Hair follicle dermal papilla cell (primary cell): ENCODE measurements at places on chromosomes 16 and 17. TPM values are rescaled to one million over a fixed set of nuclear protein-coding genes. Genes with fewer than 3 reads are reported as not detected.

The WFDC1 gene
- 10.4 and 15.1 TPM in 2 replicates for total RNA-seq

The PPY gene
- total RNA-seq: not detected in 2 replicates

The SP2 gene
- total RNA-seq: 2.8 and 3.3 TPM in 2 replicates

The NAGS gene
- 1.1 and 2.1 TPM in 2 replicates for total RNA-seq

The STH gene
- not detected in 2 replicates for total RNA-seq
